ENCODE measurements at places on chromosomes 6 and 20. TPM values are rescaled to one million over a fixed set of nuclear protein-coding genes. Genes with fewer than 3 reads are reported as not detected.
A peak's percentile ranks its signal among the peaks of the same experiment; 100 is the strongest.

DNA sequence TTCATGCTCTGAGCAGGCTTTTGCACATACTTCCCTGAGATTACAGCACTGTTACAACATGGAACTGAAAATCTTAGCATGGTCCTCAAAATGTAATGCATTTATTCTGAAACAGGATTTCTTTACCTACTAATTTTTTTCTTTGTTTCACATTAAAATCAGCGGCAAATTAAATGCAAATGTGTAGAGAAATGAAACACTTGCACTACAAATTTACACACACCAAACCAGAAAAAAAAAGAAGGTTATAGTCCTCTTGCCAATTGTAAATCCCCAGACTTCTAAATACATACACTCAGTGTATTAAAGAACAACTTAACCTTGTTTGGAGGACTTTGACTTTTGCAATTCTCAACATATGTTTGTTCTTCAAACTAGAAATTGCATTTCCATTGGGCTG lies 210.9 kb upstream of the TBX18 start:
- no peak for DNase-seq

The TRIM15 gene
- not detected for polyA plus RNA-seq

GRCh38 chr6:144131248-144131709 lies 19.0 kb upstream of the STX11 start:
- DNase-seq, result no peak

DNA sequence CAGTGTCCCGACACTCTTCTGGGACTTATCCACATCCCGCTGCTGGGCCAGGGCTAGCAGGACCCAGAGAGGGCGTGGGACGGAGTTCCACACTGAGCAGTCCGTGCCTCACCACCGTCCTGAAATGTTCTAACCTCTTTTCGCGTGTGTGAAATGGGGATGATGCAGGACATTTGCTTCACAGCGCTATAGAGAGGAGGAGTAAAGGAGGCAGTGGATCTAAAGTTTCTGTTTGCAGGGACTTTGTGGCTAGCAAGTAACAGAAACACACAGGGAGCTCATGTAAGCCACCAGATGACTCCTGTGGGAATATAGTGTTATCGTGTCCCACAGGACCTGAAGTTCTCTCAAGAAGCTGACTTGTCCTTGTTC lies 634 bp downstream of the ITPA start:
- DNase-seq, result no peak

DNA sequence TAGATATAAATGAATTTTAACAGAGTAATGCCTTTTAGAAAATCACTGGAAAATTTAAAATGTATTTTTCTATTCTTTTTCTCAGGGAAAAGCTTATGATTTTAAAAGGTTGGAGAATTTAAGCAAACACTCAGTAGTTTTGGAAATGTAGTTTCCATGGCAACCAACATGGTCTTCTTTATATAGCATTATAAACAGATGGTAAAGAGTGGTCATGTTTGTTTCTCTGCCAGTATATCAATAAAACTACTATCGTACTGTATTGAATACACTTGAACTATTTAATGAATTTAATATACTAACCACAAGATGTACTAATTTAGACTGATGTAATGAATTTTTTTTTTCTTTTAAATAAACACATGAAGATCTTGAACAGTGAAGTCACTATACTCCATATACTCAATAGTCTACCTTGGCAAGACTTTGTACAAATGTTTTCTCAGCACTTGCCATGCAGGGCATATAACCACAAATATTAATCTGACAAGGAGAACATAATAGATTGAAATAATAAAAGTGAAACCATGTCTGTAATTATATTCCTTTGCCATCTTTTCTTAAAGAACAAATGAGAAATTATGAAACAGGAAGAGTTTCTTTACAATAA lies 105.5 kb downstream of the PDSS2 start:
- peak; percentile 48 for DNase-seq

GRCh38 chr6:70706491-70707123 lies 38.9 kb downstream of the SMAP1 start:
- DNase-seq, result peak; percentile 29

The SLC2A10 gene
- 16.6 TPM for polyA plus RNA-seq

GRCh38 chr20:50369225-50370035 lies 140.8 kb upstream of the PTPN1 start:
- DNase-seq, result no peak

GRCh38 chr6:4084444-4085331 lies 5.8 kb upstream of the FAM217A start:
- no peak for DNase-seq

GRCh38 chr6:161439093-161439492 lies 165.2 kb upstream of the AGPAT4 start:
- DNase-seq, result peak; percentile 60

DNA sequence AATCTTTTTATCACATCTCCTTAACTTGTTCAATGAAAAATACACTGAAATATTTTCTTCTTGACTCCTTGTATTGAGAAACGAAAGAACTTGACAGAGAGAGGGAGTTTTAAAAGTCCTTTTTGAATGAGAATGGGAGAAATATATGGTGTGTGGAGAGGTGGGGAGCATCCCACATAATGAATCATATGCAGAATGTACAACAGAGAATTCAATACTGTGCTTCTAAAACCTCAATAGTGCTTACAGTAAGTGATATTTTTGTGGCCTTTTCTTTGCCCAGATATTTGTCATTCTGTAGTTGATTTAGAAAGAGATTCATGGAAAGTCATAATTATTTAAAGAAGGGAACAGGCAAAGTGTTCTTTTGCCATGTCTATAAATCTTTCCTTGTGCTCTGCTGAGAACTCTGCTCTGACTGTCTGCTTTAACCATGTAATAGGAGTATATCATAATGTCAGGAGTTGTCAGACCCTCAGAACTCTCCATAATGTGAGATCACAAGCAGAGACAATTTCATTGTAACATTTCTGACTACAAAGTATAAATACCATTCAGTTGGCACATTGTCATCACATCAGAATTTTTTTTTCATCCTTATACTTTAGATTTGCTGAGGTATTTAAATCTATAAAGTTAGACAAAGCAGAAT lies 32.8 kb upstream of the HS3ST5 start:
- DNase-seq, result no peak

GRCh38 chr20:54223285-54223684 lies 15.4 kb downstream of the PFDN4 start:
- DNase-seq, result no peak

DNA sequence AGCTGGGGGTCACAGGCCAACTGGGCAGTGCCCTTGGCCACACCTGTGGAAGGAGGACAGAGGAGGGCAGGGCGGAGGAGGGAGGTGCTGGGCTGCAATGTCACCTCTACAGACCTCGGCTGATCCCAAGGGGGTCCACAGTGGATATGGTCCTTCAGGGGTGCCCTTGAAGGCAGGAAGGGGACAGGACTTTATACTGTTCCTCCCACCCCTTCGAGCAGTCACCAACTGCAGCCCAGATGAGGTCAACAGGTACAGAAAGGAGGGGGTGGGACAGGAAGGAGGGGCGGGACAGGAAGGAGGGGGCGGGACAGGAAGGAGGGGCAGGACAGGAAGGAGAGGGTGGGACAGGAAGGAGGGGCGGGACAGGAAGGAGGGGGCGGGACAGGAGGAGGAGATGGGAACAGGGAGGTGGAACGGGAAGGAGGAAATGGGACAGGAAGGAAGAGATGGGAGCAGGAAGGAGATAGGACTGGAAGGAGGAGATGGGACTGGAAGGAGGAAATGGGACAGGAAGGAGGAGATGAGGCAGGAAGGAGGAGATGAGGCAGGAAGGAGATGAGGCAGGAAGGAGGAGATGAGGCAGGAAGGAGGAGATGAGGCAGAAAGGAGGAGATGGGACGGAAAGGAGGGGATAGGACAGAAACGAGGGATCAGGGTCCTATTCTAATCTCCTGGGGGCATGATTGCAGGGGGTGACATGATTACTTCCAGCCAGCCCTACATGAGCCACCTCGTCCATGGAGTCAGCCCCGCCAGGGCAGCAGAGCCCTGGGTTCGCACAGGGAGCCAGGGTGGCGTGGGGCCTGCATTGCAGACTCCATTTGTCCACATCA lies 19.4 kb upstream of the MRGBP start:
- DNase-seq, result no peak

The PERP gene
- polyA plus RNA-seq, result 2.3 TPM

GRCh38 chr6:75775219-75775618 lies 26.2 kb downstream of the MYO6 start:
- DNase-seq, result no peak

DNA sequence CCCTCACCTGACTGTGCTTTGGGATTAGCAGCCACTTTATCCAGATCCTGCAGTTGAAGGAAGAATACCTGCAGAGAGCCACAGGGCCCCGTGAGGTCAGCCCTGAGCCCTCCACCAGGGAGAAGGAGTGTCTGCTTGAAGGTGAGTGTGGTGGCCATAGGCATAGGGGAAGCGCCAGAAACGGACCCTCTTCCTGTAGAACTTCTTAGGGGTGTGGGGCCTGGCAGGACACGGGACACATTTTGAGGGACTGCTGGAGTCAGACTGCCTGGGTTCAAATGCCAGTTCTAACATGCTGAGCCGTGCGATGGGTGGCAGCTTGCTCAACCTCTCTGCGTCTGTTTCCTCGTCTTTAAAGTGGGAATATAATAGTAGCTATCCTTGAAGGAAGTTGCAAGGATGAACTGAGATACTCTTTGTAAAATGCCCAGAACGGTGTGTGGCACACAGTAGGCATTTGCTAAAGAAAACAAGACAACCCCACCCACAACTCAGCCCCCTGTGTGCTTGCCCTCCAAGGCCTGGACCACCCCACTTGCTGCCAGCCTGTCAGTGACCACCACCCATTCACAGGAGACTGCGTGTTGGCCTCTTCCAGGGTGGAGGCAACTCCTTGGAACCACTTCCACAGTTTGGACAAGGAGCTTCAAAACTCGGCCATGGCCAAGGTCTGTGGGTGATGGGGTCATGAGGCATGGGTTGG lies 4.8 kb upstream of the BAK1 start:
- DNase-seq, result no peak

- no peak for DNase-seq
Measured at GRCh38 chr6:35725721-35726438, 11.0 kb upstream of the ARMC12 start.

- DNase-seq, result no peak
Measured at GRCh38 chr20:62299666-62300236, 3.0 kb upstream of the ADRM1 start.
